ENCODE measurements at places on chromosomes 13 and 19.
A peak's percentile ranks its signal among the peaks of the same experiment; 100 is the strongest.

DNA sequence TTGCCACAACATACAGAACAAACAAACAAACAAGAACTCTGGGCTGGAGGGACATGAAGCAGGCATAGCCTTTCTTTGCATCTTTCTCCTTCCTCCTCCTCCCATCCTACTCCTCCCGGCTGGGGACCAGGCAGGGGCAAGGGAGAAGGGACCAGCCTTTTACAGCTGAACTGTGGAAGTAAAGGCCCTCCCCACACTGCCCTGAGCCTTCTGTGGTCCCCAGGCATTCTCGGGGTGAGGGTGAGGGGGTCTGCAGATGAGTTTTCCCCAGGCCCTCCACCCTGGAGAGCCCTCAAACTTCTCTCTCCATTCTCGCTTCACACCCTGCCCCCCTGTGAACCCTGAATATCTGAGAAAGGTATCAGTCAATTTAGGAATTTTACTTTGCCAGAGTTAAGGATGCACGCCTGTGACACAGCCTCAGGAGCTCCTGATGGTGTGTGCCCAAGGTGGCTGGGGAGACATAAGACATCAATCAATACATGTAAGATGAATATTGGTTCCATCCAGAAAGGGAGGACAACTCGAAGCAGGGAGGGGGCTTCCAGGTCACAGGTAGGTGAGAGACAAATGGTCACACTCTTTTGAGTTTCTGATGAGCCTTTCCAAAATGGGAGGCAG is 170.9 kb downstream of the COL4A1 start:
- no peak for DNase-seq

GRCh38 chr13:22091971-22092300 is 421.1 kb downstream of the FGF9 start:
- no peak for DNase-seq

- DNase-seq: no peak
Measured at GRCh38 chr13:42392716-42393572, 121.0 kb downstream of the AKAP11 start.

GRCh38 chr19:33919291-33919690 is 122.6 kb downstream of the KCTD15 start:
- no peak for DNase-seq

DNA sequence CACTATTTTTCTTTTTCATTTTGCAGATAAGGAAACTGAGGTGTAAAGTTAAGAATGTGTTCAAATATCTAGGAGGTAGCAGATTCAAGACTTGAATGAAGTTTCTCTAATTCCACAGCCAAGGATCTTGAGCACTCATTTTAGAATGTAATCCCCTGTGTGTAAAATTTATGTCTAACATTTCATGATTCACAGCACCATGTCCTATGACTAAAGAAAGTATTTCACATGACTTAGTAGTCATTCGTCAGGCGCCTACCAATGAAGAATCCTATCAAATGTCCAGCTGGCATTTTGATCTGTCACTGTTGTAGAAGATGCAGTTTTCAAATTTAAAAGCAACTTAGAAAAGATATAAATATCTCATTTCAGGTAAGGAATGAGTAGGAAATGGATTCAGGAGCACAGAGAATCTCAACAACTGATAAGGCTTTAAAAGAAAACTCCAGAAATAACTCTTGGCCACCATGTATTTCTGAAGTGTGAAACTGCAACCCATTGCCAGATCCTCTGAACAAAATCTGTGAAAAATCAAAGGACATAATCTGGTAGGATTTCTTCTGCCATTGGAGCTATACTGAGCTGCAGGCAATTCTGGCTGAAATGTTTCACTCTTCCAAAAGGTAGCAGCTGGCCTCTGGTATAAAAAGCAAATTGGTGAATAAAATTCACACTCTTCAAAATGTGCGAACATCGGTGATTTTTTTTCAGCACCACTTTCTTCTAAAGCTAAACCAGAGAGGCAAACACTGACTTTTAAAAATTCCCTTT is 92.2 kb downstream of the DCLK1 start:
- no peak for DNase-seq

GRCh38 chr19:42477117-42477516 is 34.4 kb upstream of the CXCL17 start:
- no peak for DNase-seq

- DNase-seq: no peak
Measured at GRCh38 chr13:105665284-105665683, 870.2 kb downstream of the EFNB2 start.

DNA sequence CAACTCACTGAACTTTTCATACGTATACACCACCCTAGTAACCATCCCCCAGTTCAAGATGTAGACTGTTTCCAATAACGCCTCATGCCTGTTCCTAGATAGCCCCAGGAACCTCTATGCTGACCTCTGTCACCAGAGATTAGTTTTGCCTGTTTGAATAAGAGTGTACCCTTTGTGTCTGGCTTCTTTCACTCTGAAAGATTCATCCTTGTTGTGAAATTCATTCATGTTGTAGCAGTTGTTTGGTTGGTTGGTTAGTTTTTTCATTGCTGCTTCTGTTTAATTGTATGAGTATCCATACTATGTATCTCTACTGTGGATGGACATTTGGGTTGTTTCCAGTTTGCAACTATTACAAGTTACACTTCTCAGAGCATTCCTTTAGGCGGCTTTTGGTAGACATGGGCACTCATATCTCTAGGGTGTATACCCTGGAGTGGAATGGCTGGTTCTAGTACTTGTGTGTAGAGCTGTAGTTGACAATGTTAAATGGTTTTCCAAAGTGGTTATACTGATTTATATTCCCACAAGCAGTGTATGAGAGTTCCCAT is 1.6 kb downstream of the RNASEH2B start:
- DNase-seq: no peak

DNA sequence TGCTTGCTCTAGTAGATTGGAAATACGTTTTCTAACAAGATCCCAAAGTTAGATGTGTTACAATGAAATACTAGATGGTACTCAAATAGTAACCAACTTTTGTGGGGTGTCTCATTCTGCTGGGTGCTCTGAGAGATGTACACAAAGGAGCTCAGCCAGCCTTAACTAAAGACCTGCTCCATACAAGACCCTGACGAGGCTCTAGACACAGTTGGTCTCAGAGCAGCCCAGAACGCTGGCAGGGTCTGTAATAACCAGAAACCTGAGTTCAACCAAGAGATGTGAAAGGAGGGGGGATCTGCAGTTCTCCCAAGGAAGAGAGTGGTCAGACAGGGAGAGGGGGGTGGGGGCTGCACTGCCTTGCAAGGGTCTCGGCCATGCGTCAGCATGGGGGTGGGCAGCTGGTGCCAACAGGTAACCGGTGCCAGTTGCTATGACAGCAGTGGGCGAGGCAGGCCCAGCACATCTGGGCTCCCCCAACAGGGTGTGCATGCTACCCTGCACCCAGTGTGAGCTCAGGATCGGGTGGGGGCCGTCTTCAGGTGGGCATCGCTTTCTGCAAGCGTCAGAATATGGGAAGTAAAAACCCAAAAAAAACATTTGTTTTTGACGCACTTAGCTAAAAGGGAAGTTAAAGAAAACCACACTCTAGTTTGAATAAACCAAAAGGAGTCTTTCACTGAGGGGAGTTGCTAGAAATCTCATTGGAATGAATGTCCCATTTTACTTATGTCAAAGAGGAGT is 68.0 kb upstream of the GPR183 start:
- DNase-seq: no peak

- no peak for DNase-seq
Measured at GRCh38 chr19:19418555-19419260, 13.2 kb downstream of the GATAD2A start.

- peak; percentile 22 for DNase-seq
Measured at GRCh38 chr19:50203281-50204080, at the start of gene MYH14. MYH14 (plus strand) TSS chr19:50203622; CDS start chr19:50210366, 6,744 bp downstream.

- DNase-seq: no peak
Measured at GRCh38 chr19:2768365-2769132, 14.5 kb downstream of the SGTA start.

- no peak for DNase-seq
Measured at GRCh38 chr19:23439623-23440022, 44.4 kb upstream of the ZNF91 start.

GRCh38 chr19:19342086-19343015 is 21.7 kb downstream of the MAU2 start:
- peak; percentile 91 for DNase-seq

DNA sequence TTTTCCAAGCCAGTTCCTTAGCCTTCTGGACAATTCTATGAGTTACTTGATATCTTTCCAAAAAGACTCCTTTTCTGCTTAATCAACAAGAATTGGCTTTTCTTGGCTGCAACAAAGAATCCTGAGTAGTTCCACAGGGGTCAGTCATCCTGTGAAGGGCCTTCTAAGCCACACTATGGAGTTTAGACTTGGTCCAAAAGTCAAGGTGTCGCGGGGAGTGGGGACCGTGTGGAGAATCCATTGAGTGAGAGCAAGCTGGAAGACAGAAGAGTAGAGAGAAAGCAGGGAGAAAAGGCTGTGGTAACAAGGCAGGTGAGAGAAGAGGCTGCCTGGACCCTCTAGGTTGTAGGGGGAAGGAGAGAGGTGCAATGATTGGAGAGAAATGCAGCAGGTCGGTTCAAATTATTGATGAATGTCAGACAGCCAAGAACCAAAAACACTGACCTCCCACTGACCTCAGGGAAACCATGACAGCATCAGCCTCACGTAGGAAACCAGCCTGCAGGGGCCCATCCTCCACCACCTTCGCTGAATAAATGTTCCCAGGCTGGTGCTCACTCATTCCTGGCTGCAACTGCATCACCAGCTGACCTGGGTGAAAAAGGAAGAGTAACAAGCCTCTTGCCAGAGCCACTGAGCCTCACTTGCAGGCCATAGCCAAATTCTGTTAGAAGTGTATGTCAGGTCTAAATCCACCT is 7.1 kb upstream of the IFT88 start:
- no peak for DNase-seq

GRCh38 chr13:45300190-45300985 is 40.6 kb downstream of the TPT1 start:
- DNase-seq: no peak

- DNase-seq: no peak
Measured at GRCh38 chr19:14550201-14550754, 20.9 kb downstream of the TECR start.

DNA sequence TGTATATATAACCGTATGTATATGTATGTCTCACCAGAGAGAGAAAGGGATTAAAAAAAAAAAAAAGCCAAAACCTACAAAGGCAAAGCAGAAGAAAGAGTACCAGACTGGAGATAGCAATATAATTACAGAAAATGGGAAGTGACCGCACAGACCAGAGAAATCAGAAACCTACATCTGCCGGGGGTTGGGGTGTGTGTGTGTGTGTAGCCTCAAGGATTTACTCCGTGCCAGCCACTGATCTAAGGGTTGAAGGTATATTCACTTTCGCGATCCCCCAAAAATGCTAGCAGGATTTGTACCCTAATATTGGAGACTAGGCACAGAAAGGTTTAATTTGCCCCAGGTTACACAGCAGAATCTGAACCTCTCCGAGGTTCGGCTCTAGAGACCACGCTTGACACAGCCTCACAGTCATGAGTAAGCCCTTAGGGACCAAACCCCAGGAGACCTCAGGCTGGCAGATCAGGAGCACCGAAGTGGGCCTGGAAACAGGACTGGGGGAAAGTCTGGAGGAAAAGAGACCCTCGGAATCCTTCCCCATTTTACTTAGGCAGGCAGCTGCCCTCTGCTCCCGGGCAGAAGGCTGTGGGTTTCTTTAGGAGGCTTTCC is 14.8 kb downstream of the ARL11 start:
- DNase-seq: no peak

GRCh38 chr19:3657395-3657769 is 30.8 kb upstream of the CACTIN start:
- no peak for DNase-seq

- DNase-seq: peak; percentile 79
Measured at GRCh38 chr13:99357131-99357596, 50.0 kb upstream of the GPR183 start.

DNA sequence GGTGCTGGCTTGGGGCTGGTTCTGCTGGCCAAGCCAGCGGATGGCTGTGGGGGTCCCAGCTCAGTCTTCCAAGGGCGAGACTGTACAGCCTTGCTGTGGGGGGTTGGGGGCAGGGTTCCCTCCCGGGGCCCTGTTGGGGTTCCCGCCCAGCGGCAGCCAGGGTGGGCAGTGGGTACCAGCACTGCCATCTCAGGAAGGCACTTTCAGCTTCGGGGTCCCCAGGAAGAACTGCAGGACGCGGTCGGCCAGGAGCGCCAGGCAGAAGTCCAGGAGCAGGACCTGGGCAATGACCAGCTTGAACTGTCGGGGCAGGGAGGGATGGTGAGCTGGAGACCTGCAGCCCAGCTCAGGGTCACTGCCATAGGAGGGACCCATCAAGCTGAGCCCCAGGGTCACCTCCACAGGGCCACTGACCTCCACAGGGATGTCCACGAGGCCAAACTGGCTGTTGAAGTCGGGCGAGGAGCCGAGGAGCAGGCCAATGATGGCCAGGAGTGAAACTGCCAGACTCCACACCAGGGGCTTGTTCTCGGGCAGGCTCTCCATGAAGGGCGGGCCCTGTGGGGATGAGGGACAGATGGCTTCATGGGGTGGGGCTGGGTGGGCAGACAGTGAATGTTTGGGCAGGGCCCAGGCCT is 1.9 kb upstream of the GMIP start:
- no peak for DNase-seq

GRCh38 chr13:49347650-49348385 is 96.0 kb downstream of the CAB39L start:
- no peak for DNase-seq

DNA sequence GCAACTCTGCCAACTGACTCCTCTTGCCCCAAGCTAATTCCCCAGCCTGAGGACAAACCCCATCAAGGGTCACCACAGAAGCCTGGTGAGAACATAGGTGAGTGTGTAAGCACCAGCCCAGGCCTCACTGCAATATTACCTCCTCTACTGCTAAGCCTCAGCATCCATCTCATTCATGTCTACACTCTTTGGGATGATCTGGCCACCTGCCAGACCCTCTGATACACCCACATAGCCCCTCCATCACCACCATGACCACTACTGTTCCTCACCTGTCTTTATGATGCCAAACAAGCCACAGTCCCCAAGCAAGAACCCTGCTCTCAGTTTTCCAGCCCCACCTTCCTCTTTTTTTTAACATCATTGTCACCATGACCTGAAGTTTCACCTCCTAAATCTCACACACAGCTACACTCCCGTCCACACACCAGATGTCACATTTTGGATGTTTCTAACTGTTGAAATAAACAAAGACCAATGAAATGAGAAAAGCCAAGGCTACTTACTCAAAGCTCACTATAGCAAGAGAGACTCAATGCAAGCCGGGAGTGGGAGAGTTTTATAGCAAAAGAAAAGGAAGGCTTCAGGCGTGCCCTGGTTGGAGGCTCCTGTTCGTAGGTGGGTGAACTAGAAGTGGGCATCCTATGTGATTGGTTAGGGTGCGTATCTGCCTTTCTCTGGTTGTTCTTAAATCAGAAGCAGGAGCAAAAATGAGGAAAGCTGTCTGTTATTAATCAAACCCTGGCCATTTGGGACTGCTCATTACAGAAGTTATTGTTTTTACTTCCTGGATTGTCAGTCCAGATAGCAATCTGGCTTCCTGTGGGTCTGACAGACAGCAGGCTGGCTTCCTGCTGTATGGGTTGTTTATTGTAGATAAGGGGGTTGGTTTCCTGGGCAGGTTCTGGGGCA is 2.0 kb downstream of the ZNF792 start:
- no peak for DNase-seq

All from hepatic stellate cell (primary cell).